NCI-H748 treated with DMSO at 0.1 percent for 48 hours (cell line): ENCODE measurements at places on chromosomes 6 and 20.

DNA sequence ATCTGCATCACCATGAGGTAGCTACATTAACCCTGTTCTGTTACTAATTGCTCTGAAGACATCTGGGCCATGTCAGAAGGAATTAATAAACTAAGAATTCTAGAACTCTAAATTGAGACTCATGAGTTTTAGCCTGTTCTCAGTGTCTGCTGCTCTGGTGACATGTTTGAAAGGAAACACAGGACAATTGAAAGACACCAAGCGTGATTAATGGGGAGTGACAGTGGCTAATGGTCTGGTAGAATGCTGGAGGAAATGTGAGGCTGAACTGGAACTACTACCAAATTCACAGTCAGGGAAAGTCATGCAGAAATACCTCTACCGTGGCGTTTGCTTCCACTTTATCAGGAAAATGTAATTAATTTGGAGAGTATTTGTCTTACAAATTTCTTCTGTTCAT is 140.0 kb downstream of the TBC1D7 start:
- no peak for DNase-seq

DNA sequence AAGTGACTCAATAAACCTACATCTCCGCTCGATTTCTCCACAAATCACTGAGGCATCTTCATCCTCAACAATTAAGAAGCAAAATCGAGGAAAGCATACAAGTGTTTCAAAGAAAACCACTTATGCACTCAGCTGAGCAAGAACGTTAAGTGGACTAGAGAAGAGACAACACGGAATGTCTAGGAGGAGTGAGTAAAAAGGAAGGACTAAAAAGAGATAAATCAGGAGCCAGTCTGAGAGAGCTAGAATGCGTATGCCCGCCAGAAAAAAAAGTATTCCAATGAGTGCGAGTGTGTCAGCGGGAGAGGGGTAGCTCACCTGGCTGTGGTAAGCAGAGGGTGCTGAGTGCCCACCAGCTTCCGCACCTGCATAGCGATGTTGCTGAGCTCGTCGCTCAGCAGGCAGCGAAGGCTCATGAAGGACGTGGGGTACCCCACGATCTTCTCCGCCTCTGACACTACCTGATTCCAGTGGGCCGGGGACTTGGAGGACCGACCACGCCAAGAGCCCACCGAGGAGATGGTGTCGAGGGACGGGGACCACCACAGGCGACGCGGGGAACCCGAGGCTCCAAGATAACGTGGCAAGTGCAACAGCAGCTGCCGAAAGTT is 587 bp downstream of the PDSS2 start:
- peak; percentile 32 for DNase-seq

- no peak for DNase-seq
These were observed 801.2 kb upstream of the FLRT3 start for GRCh38 chr20:15138548-15139126.

DNA sequence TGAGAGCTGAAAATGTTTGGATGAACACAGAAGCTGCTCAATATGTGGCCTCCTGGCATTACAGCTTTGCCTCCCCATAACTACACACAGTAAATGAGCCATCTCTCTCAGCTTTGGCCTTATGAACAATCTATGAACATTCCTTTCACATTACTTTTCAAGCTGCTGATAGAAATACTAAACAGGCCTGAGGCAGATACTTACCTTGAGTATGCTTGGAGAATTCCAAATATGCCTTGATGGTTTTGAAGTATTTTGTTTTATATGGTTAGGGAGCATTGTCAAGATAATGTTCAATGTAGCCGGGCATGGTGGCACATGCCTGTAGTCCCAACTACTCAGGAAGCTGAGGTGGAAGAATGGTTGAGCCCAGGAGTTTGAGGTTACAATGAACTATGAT is 104.5 kb downstream of the CD24 start:
- no peak for DNase-seq

DNA sequence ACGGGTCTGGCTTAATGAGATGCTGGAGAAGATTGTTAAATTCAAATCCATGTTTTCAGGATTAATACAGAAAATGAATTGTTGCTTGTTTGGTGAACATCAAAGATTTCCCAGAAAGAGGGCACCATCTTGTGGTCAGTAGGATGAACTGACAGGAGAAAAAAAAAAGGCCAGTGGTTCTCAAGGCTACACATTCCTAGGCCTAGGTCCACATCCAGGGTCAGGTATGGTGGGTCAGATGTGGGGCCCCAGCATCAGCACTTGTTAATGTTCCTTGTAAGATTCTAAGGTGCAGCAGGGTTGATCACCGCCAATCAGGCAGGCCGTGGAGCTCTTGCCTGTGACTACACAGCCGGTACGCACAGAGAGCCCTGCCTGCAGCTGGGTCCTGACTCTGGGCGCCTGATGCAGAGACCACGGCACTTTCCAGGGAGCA is 34.0 kb upstream of the FOXO3 start:
- DNase-seq: peak; percentile 35

- DNase-seq: no peak
These were observed 59.2 kb downstream of the TMEM244 start for GRCh38 chr6:129801909-129802308.

GRCh38 chr6:4383910-4384638 is 248.7 kb upstream of the ECI2 start:
- DNase-seq: no peak

DNA sequence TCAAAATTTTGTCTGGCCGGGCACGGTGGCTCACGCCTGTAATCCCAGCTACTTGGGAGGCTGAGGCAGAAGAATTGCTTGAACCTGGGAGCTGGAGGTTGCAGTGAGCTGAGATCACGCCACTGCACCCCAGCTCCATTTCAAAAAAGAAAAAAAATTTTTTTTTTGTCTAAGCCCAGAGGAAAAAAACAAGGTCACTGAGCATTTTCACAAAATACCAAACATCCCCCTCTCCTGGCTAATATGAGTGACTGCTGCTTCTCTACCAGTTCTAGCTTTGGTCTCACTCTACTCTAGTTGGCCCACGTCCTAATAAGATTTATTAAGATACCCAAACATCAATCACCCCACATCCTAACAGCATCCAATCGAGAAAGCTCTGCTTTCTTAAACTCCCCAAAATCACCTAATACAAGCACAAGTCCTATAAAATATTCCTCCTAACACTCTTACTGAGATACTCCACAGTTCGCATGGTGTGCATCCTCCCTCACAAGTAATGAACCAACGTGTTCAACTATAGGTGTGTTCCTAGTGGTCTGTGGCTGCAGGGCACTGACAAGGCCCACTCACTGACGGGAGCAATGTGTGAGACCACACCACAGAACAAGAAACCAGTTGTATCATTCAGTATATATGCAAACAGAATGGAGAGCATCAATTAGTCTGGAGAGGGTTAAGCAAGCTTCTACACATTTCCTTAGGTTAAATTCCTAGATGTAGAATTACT is 64.2 kb downstream of the FKBP5 start:
- no peak for DNase-seq

DNA sequence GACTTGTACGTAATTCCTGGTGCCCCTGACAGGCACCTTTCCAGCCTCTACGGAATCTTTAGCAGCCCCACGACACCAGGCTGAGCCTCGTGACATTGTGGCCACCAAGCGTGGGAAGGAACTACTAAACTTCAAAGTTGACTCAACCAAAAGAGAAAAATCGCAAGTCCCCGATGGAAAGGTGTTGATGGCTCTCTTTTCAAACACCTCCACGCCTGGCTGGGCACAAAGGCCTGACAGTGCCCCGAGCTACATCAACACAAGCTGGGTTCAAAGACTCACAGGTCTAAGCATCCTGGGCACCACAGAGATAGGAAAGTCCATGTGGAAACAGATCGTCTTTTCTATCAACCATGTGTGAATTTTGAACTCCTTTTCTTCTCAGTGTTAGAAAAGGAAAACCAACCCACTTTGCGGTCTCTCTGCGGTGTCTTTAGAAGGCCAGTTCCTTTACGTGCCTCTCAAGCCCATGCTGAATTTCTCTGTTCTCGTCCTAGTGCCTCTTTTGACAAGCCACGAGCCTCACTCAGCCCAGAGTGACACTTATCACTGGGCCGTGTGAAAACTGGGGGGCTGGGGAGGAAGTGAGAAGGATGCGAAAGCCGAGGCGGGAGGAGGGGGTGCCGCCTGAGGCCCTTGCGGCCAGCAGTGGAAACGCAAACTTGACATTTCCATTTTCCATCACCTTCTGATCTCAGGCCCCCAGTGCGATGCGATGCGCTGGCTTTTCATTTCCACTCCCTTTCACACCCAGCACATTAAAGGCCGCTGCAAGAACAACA is 59.4 kb downstream of the GFOD1 start:
- no peak for DNase-seq

DNA sequence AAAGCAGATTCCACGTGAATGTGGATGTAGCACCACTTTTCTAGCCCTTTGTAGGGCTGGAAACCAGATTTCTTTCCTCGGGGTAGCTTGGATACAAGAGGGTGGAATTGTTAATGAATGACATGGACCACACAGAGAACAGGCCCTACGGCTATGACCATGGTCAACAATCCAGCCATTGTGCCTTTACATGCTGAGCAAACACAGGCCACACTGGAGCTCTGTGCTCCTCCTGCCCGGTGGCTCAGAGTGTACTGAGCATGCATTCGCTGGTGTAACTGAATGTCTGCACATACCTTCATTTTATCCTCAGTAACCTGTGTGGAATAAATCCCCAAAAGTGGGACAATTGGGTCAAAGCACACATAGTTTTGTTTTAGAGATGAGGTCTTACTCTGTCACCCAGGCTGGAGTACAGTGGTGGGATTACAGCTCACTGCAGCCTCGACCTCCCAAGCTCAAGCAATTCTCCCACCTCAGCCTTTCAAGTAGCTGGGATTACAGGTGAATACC is 32.8 kb downstream of the LRP11 start:
- DNase-seq: no peak

DNA sequence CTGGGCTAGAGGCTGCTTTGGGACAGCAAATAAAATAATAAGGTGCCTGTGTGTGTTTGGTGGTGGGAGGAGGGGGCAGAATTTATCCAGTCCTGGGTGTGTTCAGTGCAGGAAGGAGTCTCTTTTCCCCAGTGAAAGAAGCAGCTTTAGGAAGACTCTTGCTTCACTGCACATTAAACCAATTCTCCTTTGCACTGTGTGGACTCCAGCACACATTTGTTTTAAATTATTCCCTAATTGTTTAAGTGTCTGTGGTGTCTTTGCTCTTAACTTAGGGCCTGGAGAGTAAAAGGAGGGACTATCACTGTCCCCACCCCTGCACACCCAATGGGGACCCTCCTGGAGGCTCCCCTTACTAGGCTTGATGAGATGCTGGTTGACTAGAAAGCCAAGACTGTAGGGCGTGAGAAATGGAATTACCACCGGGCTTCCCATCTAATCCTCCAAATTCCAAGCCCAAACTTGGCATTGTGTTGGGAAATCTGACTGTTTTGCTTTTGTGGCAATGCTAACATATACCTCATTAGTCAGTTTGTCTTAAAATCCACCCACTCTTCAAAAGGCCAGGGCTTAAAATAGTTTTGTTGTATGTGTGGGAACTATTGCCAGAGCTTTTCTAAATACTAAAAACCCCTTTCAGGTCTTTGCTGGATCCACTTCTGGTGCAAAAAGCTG is 13.5 kb upstream of the DAAM2 start:
- DNase-seq: no peak

DNA sequence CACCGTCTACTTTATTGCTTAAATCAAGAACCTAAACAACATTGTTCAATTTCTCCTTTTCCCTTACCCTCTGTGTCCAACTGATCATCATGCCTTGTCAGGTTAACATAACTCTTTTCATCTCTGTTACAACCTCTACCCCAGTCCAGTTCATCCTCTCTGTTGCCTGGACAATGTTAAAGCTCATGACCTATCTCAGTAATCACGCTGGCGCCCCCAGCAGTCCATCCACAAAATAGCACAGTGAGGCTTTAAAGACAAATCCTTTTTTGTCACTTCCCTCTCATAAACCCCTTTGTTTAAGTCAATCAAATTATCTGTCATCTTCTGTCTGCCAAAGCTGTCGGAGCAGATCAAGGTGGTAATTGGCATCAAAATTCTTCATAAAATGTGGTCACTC is 140.1 kb downstream of the QKI start:
- DNase-seq: peak; percentile 35

DNA sequence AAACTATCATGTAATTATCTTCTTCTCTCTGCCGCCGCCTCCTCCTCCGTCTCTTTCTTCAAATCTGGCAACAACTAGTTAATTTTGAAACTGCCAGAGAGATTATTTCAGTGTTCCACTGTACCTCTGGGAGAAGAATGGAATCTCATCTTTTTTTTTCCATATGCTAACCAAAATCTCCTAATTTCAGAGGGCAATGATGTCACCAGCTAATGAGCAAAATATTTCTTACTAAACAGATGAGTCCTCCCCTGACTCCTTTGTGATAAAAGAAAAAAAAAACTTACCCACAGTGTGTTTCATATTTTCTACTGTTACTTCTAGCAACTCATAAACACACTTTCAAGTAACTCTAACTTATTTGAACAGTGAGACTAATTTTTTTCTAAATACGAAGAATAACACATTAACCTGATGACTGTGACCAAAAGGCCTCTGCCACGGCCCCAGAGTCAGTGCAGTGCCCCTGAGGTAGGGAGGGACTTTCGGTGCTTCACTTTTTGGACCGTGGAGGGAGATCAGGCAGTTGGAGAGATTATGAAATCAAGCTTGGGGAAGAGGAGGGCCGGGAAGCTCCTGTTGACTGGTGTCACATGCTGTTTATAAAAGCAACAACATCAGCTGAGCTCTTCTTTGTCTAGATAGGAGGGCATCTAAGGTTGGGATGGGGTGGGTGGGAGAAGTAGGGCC is 159.6 kb downstream of the SASH1 start:
- DNase-seq: no peak
